Occipital lobe (tissue), 3 donors: ENCODE measurements at places on chromosomes 4 and X. TPM values are rescaled to one million over a fixed set of nuclear protein-coding genes. Genes with fewer than 3 reads are reported as not detected.
A peak's percentile ranks its signal among the peaks of the same experiment; 100 is the strongest.

DNA sequence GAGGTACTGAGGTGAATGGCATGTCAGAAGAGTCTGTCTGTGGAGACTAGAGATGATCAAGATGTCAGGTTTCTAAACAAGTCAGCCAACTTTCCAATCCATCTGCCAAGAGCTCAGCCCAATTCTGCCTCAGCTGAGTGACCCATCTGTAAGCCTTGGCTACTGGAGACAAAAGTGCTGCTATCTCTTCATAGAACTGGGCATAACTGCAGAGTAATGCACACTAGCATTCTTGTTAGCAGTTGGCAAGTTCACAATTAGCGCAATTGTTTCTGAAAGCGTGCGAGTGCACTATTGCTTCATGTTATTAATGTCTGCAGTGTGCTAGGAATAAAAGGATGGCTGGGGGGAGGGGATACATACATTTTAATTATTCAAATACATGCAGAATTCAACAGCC is 32.9 kb upstream of the SH3D19 start:
- peak; percentile 67 for DNase-seq

- no peak for DNase-seq
Measured at GRCh38 chrX:68826113-68826980, 2.5 kb upstream of the EFNB1 start.

- DNase-seq, result no peak
Measured at GRCh38 chr4:146407257-146407656, 114.5 kb downstream of the SLC10A7 start.

GRCh38 chr4:53863158-53863557 is 201.2 kb downstream of the CHIC2 start:
- no peak for DNase-seq

DNA sequence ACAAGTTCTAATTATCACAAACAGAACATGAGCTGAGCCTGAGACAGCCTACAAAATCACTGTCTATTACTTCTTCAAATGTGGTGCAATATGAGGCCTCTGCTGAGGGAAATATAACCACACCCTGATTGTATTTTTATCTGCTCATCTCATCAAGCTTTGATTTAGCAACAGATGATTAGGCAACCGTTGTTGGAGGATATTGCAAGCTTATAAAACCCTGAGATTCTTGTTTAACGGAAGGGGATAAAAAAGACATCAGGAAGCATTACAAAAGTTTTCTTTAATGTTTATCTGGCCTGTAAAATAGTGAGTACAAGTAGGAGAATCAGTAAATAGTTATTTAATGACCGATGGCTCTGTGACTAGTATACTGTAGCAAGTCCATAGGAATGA is 108.5 kb downstream of the ZNF330 start:
- no peak for DNase-seq

DNA sequence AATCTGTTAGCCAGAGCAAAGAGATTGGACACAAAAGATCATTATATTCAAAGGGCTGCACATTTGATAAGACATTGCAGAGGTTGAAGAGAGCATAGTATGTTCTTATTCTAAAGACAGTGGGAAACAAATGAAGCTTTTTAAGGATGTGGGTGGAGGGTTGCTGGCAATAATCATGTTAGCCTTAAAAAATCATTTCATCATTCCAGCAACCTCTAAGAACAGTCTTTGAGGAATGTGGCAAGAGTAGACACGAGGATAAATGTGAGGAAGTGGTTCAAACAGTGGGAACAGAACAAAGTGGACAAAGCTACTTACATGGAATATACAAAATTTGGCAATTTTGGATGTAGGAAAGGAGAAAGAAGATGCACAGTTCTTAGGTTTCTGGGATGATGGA is 167.3 kb upstream of the SPRY1 start:
- no peak for DNase-seq

GRCh38 chrX:78102091-78102490 is 2.0 kb upstream of the PGK1 start:
- DNase-seq, result no peak

DNA sequence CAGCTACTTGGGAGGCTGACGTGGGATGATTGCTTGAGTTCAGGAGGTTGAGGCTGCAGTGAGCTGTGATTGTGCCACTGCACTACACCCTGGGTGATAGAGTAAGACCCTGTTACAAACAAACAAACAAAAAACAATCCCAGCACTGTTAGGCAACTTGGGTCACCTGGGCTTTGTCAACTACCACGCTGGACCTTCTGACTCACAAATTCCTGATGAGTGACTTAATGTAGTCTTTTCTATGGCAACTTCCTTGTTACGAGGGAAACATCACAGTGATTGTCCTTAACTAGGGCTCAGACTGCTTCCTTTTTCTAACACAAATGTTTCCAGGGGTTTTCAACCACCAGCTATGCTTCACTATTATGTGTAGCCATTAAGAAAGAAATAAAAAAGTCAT is 128.8 kb upstream of the GPC4 start:
- no peak for DNase-seq

DNA sequence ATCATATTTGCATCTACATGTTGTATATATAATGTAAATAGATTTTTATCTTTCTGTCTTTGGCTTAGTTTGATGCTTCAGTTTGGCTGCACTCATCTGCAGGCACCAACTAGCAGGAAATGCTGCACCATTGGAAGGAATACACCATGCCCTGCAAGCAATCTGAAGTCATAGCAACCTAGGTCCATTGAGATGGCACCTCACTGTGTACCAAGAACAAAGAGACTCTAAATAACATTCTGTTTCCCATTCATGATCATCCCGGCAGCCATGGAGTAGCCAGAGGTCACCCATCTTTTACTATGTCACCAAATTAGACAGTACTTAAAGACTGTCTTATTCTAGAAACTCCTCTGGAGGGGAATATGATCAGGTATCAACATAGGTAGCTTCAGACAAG is 40.8 kb upstream of the HS6ST2 start:
- DNase-seq, result no peak

CT83 gene
- not detected for total RNA-seq

VCX3A gene
- not detected for total RNA-seq

UGT2B7 gene
- total RNA-seq, result not detected

STPG2 gene
- total RNA-seq, result 15.6 TPM

OCRL gene
- 33.4 TPM for total RNA-seq

FSTL5 gene
- 60.8 TPM for total RNA-seq

COL25A1 gene
- 6.4 TPM for total RNA-seq

HERC6 gene
- 4.1 TPM for total RNA-seq
